Effector CD4-positive, alpha-beta T cell (primary cell): ENCODE measurements at places on chromosomes 6 and 20.

- no peak for DNase-seq
Observed at GRCh38 chr20:17202673-17203072, 24.2 kb upstream of the PCSK2 start.

GRCh38 chr6:28105245-28105639, 19.2 kb upstream of the ZSCAN16 start:
- DNase-seq = no peak

GRCh38 chr20:61788343-61788742, 277.3 kb downstream of the TAF4 start:
- DNase-seq = no peak

DNA sequence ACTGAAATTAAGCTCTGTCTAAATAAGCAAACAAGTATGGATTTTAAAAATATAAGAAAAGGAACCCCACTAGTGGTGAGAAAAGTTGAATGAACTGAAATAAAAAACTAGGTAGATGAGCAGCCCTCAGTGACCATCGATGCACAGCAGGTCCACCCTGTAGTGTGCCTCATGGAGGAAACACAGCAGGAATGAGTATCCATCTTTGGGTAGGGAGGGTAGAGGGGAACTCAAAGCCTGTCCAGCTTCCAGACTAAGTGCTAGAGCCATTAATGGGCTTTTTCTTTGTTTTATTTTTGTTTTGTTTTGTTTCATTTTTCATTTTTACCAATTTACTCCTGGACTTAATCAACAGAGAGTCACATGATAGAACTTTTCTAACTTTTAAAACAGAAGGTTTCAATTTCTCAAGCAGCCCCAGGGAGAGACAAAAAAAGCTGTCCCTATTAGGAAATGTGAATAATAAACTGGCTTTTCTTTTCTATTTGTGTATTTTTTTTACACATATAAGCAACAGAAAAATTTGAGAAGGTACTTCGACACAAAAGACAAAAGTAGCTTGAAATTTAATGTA, 700.6 kb downstream of the HACE1 start:
- DNase-seq = no peak

DNA sequence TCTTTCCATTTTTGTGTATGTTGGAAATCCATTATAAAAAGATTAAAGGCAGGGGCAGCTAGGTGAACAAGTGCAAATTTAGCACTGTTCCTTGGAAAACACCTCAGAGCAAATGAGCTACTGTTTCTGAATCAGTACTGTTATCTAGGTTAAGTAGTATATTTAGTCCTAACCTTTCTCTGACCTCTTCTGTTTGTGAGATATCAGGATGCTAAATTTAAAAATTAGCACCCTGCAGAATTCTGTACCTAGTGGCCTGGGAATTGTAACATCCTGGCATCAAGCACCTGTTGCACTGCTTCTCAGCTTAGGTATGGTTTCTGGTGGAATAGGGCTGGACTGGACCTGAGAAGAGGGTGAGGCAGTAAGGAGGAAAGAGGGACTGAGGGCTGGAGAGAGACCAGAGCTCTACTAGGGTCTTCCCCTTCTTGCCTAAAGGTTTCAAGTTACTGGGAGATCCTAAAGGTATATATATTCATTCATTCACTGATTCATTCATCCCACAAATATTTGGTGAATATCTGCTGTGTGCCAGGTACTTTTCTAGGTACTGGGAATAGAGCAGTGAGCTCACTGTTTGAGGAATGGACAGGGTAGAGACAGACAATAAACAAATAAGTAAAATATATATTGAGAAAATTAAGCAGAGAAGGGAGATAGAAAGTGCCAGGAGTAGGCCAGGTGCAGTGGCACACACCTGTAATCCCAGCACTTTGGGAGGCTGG, 5.2 kb downstream of the ZNF76 start:
- DNase-seq = no peak

GRCh38 chr20:825710-826421, 7.6 kb upstream of the FAM110A start:
- no peak for DNase-seq
